ENCODE measurements at places on chromosomes 2 and 18.

- no peak for DNase-seq
These were observed 25.6 kb downstream of the CDC42EP3 start for GRCh38 chr2:37645836-37646235.

GRCh38 chr2:161017780-161018470, 142.3 kb upstream of the TANK start:
- no peak for DNase-seq

GRCh38 chr2:226791056-226791486, 8.5 kb downstream of the IRS1 start:
- no peak for DNase-seq

DNA sequence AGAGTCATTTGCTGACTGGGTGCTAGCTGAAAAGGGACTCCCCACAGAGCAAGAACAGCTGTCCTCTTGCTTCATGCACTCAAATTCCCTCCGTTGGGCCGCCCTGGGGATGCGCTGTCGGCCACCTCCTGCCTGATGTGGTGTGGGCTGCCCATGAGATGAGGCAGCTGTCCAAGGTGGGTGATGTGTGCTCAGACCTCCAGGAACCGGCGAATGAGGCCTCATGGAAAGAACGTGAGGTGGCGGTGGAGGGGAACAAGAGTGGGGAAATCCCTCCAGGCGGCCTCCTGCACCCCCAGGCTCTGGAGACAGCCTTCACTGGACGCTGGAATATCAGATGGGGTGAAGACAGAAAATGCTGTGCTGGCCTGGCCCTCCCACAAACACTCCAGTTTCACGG, 79.8 kb downstream of the LONRF2 start:
- DNase-seq: no peak

DNA sequence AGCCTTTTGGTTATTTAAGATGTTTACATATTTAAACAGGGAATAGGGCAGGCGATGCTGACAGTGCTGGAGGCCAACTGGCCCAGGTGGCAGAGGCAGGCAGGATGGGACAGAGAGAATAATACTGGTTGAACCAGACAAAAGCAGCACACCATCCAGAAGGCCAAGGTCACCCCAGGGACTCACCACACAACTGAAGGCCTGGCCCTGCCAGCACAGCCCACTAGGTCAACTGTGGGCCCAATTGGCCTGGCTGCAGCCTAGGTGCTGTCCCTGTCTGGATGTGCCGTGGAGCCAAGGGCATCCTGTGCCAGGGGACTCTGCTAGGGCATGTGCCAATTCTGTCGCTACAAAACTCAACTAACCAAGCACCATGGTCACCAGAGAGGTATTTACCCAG, 69.2 kb downstream of the RNF152 start:
- DNase-seq: no peak
